Stimulated activated CD8-positive, alpha-beta memory T cell treated with anti-CD3 and anti-CD28 coated beads, Interleukin-4, amount 100 ng/mL, for 1 hour (primary cell): ENCODE measurements at places on chromosomes 3 and 15.

DNA sequence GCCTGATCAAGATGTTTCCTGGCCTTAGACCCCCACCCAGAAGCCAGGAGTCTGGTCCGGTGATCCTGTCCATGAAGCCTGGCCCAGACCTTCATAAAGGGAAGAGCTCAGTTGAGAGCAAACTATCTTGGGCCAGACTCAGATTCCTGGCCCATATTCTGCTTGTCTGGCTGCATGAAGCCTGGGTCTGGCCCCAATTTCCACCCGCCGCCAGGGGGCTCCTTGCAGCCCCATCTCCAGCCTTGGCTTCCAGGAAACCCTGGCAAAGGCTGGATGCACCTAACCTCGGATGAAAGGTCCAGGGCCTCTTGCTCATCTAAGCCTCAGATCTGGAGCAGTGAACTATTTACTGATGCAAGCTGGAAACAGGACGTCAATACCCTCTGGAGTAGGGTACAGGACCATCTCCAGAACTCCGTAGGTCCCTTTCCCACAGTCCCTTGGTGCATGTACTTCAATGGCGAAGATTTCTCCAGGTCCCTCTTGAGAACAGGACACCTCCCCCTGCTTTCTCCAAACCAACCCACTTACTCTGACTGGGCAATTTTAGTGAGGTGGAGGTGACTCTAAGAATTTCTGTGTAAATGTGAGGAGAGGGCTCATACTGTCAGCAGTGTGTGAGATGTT lies 5.6 kb downstream of the FOXL2 start:
- DNase-seq, result no peak

DNA sequence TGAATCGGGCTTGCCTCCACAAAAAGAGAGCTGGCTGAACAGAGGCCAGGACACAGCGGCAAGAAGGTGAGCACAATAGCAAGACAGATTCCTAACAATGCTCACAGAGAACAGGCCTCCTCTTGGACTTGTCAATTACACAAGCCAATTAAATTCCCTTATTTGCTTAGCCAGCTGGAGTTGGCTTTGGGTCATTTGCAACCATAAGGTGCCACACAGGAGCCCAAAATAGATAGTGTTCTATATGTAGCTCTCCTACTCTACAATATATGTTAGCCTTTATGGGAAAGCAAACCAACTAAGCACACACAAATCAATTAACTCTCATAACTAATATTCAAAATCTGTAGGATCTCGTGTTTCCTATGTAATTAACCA lies 335.6 kb downstream of the FOXP1 start:
- DNase-seq, result no peak

GRCh38 chr3:115418583-115418982 lies 204.7 kb upstream of the GAP43 start:
- no peak for DNase-seq

GRCh38 chr3:77373619-77374018 lies 333.7 kb downstream of the ROBO2 start:
- DNase-seq, result no peak

DNA sequence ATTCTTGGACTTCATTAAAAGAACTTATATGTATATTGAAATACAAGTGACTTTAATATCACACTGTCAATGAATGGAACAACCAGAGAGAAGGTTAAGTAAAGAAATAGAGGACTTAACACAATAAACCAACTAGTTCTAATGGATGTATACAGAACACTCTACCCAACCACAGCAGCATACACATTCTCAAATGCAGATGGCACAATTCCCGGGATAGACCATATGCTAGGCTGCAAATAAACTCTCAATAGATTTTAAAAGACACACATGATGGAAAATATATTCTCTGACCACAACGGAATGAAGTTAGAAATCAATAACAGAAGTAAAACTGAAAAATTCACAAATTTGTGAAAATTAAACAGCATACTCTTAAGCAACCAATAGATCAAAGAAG lies 214.3 kb upstream of the LINGO1 start:
- DNase-seq, result no peak

DNA sequence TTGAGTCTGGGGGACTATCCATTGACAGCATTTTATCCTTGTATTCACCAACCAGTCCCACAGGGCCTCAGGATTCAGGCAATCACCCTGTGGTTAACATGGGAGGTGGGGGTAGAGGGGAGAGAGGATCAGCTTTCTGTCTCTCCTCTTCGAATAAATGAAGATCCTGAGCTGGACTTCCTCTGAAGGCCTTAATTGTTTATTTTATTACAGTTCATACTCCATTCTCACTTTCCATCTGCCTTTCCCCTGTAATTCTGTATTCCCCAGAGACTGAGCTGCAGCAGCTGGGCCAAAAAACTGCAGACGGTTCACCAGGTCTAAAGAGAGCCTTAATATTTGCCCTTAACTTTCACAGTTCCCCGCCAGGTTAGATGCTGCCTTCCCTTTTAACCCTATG lies 11.9 kb downstream of the TAGLN3 start:
- no peak for DNase-seq

GRCh38 chr3:30628205-30628900 lies 22.0 kb downstream of the TGFBR2 start:
- DNase-seq, result no peak

GRCh38 chr15:64443747-64444621 lies 16.4 kb upstream of the ZNF609 start:
- no peak for DNase-seq

DNA sequence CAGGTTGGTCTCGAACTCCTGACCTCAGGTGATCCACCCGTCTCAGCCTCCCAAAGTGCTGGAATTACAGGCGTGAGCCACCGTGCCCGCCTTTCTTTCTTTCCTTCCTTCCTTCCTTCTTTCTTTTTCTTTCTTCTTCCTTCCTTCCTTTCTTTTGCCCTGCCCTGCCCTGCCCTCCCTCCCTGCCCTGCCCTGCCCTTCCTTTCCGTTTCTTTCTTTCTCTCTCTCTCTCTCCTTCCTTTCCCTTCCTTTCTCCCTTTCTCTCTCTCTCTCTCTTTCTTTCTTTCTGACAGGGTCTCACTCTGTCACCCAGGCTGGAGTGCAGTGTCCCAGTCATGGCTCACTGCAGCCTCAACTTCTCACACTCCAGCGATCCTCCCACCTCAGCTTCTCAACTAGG lies 74.6 kb downstream of the UMPS start:
- DNase-seq, result no peak

- DNase-seq, result no peak
These were observed 21.0 kb downstream of the FAIM start for GRCh38 chr3:138629526-138629925.

- DNase-seq, result no peak
These were observed 20.9 kb downstream of the FBXO22 start for GRCh38 chr15:75924576-75924975.

DNA sequence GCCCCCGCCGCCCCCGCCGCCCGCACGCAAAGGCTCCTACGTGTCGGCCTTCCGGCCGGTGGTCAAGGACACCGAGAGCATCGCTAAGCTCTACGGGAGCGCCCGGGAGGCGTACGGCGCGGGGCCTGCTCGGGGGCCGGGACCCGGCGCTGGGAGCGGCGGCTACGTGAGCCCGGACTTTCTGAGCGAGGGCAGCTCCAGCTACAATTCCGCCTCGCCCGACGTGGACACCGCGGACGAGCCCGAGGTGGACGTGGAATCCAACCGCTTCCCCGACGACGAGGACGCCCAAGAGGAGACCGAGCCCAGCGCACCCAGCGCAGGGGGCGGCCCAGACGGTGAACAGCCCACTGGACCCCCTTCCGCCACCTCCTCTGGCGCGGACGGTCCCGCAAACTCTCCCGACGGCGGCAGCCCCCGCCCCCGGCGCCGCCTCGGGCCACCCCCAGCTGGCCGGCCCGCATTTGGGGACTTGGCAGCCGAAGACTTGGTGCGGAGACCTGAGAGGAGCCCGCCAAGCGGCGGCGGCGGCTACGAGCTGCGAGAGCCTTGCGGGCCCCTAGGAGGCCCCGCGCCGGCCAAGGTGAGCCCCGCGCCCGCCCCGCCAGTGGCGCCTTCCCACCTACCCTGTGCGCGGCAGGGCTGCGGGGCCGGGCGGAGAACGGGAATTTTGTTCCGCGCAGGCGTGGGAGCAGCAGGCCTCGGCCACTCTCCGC lies 2.4 kb downstream of the SKOR1 start:
- DNase-seq, result no peak

DNA sequence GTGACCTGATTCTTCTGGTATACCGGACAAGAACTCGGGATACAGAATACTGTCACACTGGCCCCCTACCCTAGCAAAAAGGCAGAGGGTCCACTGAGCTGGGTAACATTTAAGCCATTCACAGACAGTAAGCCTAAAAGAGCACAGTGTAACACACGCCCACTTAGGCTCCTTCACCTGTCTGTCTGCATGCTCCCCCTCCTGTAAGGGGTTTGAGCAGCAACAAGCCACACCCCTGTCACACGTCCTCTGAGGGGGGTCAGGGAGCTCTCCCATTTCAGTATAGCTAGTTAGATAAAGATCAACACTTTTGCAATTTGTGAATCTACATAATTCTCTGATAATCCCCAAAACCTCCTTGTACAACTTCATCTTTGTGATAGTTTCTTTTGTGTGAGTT lies 586.3 kb upstream of the LMCD1 start:
- no peak for DNase-seq

DNA sequence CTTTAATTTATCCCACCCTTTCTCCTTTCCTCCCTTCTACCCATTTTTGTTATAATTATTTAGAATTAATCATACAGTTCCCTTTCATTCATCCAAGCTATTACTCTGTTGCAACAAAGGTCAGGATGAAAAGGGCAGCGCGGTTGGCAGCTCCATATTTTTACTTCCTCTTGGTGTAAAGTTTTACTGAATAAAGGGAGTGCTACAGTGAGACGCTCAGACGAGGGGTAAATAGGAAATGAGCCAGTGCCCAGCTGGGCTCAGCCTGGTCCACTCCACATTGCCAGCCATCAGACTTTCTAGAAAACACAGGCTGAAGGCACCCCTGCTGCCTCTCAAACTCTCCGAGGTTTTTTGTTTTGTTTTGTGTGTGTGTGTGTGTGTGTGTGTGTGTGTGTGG lies 21.9 kb upstream of the ZBTB38 start:
- no peak for DNase-seq

DNA sequence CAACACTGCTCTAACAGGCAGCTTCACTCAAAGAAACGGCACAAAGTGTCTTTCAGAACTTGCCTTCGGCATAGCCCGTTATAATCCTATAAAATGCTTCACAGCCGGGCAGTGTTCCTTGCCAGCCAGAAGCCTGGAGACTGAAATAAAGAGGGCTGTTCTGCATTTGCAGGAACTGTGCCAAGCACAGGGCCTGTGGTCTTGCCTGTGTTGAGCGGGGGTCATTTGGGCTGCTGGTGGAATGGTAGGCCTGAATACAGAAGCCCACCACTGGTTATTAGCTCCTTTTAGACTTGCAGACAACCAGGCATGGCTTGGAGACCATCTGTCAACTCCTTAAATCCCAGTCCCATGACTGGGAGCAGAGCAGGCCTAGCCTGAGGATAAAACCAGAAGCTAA lies 4.7 kb upstream of the ARHGEF3 start:
- DNase-seq, result no peak

- no peak for DNase-seq
These were observed 28.2 kb downstream of the CSTA start for GRCh38 chr3:122353215-122353614.

DNA sequence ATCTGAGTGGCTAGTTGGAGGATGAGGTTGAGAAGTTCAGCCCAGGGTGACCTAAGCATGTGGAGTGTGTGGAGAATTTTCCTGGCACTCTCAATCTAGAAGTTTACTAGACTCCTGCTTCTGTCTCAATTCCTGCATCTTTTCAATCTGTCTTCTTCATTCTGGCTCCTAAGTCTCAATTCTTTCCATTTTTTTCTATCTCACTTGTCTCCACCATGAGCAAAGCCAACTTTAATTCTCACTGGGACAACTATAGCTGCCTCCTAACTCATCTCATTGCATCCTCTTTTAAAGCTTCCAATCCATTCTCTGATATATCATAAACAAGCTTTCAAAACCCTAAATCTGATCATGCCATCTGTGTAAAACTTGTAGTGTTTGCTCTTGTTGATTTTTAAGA lies 569.3 kb downstream of the NAALADL2 start:
- DNase-seq, result no peak

DNA sequence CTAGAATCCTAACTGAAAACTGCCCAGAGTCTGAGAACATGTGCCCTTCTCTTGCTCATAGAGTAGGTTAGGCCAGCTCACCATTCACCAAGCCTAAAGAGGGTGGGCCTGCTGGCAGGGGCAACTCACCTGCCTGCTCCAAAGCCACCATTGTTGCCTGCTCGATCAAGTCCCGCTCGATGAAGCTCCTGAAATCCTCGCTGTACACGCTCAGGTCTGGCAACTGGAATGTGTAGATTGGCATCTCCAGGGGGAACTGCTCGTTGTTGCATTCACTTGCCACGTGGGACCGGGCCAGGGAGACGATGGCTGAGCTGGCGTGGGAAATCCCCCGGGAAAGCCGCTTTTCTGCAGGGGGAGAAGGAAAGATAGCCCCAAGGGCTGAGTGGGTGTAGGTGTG lies 232.2 kb downstream of the KLF13 start:
- no peak for DNase-seq

DNA sequence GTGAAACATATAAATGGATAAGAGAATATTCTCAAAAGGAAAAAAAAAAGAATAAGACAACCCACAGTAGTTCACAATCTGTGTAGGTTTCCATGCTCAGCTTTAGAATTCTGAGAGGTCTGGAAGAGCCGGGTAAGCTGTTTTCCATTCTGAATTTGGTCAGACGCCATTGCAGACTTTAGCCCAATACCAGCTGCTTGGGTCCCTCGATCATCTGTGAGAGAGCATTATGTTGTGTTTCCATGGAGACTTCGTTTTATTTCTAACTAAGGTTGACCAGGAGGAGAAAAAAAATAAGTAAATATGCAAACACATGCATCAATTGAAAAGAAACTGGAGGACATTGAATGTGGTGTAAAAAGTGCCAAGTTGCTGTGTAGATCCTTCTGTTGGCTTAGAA lies 25.5 kb downstream of the KCNAB1 start:
- no peak for DNase-seq

DNA sequence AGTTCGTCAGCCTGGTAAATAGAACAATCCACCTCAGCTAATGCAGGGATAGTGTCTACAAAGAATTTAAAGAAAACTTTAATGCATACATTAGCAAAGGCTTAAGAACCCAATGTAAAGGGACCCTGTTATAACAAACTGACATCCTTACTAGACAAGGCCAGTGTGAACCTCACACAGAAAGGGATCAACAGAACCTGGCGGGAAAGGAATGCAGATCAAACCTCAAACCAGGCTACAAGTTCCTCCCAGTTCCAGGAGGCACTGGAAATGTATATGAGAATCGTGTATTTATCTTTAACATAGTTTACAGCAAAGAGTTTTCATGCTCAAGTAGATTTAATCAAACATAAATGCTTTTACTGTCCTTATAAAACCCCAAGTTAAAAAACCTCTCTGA lies 37.6 kb upstream of the ATP11B start:
- no peak for DNase-seq

DNA sequence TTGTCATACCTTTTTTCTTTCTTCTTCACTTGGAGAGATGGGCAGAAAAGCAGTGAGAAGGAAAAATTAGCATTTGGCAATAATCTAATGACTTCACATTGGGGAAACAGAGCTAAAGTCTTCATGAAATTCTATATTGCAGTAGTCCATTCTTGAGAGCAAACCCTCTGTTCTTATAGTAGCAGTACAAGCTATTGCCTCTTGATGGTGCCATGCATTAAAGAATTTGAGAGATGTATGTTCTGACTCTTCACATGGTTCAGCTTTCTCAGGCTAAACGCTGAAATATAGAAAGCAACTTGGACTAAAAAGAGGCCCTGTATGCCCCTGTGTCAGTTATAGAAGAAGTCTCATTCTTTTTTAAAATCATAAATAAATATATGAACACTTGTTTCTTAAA lies 36.0 kb downstream of the PHLDB2 start:
- no peak for DNase-seq
